ENCODE measurements at places on chromosomes 1 and 21.

DNA sequence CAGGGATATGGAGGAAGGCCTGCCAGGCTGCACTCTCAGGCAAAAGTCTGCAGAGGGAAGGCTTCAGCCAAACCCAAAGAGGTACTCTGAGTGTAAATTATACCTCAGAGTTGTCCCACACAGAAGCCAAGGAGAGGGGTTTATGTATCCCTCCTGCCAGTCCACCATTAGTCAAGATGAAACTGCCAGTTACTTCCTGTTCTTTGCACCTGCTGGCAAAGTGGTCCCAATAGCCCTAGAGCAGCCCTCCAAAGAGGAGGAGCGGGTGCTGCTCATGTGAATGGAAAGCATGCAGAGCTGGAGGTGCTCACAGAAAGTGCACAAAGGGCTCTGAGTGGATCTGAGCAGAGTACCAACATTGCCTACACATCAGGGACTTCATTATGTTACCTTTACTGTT lies 37.1 kb upstream of the MCOLN3 start:
- DNase-seq: no peak

DNA sequence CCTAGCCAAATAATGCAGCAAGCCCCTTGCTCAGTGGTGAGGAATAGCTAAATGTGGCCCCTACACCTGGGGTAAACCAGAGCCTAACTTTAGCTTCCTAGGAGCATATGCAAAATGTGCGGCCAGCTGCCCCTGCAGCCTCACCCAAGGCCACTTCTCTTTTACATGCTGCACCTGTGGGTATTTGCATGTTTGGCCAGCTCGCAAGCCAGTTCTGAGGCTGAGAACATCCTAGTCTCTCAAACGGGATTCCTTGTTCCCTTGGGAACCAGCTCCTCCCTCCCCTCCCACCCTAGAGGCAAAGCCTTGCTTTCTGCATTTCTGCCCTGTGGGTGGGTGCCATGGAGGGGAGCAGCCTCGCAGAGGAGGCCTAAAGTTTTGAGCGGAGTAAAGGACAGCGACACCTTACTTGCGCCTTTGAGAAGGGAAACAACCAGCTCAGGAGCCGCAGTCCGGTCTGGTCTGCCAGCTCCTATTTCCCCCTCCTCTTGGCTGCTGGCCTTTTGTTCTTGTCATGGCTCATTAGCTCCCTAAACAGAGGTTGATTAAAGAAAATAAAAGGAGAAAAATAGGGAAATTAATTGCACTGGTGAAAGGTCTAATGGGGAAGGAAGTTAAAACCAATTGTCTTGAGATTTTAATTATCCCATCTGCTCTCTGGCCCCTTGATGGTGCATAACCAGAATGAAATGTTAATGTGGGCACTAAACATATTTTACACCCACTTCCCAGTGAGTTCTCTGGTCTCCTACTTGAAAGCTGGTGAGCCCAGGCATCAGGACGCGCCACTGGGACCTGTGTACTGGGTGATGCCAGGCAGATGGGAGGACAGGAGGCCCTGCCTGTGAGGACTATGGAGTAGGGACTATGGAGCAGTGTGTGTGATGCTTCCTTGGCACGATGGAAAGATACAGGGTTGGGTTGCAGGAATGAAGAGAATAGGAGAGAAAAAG lies 68.7 kb downstream of the TEX35 start:
- no peak for DNase-seq

- no peak for DNase-seq
These were observed 56.2 kb downstream of the RUNX1 start for GRCh38 chr21:34992736-34993398.

DNA sequence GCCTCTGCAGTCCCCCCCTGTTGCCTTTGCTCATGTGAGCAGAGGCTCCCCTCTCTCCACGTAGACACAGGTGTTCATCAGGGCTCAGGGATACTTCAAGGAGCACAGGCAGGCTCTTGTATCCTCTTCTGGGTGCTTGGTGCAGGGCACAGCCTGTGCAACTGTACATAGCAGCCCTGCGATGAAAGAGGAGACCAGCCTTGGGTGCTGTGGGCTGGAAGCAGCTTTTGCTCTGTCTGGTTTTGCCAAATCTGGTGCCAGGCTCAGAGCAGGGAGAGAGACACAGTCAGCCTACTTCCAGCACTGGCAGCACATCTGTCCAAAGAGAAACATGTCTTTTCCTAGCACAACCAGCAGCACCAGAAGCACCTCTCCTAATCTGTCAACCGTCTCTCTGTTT lies 132.1 kb downstream of the ETS2 start:
- DNase-seq: no peak

DNA sequence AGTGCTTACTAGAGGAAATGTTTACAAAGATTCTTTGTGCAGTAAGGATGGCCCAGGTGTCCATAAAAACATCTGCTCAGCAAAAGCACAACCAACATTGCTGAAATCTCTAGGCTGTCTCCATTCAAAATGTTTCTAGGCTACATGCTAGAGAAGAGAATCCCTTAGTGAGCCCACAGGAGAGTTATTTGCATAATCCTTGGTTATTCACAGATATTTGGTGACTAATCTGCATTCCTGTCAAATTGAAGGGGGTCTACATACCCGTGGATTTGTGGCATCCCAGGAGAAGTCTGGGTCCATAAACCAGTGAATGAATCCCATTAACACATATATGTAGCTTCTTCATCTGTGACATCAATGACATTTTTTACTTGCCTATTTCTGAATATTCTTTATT lies 261.3 kb upstream of the ESRRG start:
- DNase-seq: no peak

DNA sequence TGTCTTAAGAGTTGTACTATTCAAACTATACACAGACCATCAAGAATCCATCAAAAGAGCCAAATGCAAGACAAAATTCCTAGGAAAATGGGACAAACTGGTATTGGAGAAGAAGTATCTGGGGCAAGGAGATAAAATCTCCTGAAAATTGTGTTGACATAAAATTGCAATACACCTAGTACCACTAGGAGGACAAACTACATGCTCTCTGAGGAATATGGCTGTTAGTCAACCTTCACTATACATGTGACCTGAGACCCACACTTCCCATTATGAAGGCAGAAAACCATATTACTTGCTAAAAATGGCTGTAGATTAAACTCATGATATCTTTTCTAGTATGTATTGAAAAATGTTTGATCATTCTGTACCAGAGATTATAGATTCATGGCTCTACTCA lies 30.0 kb downstream of the IRF2BP2 start:
- no peak for DNase-seq

GRCh38 chr1:222691016-222691415 lies 21.3 kb downstream of the AIDA start:
- DNase-seq: no peak

- DNase-seq: no peak
These were observed 52.1 kb downstream of the ADCY10 start for GRCh38 chr1:167861664-167862381.
